ENCODE measurements at places on chromosomes 11 and 22.

GRCh38 chr22:43888740-43889139 is 3.1 kb downstream of the PNPLA5 start:
- no peak for DNase-seq

- no peak for DNase-seq
Measured at GRCh38 chr11:133955945-133956421, 785 bp downstream of the IGSF9B start.

- DNase-seq = no peak
Measured at GRCh38 chr11:8768625-8769333, 86.2 kb downstream of the RPL27A start.

DNA sequence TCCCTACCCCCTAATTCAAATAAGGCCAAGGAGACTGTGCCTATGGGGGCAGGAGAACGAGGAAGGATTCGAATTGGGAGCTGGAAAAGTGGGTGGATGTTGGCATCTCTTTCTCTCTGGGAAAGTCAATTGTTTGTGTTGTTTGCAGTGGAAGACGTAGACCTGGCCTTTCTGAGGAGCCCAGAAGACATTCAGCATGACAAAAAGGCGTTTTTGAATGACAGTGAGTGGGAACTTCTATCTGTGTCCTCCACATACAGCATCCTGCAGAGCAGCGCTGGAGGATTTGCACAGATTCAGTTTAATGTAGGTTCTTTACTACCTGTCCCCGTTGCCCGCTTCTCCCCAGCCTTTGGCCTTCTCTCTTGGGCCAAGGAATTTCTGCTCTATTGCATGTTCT is 28.2 kb downstream of the HTR3B start:
- DNase-seq = no peak

GRCh38 chr22:31347251-31348008 is 1.3 kb upstream of the PATZ1 start:
- DNase-seq = peak; percentile 53

- DNase-seq = no peak
Measured at GRCh38 chr11:22554221-22554620, 71.4 kb downstream of the FANCF start.

DNA sequence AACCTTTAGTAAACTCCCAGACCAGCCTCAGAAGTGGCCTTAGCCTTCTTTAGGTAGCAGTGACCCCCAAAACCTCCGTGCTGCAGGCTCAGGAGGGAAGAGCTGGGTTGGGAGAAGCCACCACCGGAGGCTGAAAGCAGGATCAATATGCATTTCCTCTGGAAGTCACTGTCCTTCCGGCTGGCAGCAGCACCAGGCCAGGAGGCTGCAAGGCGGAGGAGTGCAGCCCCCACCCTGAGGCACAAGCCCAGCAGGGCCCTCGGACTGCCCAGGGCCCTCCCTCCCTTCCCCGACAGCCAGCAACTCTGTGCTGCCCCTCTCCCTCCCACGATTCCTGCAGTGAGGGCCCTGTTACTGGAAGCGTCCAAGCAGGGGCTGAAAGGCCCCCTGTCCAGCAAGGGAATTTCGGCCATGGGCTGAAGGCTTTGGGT is 3.2 kb upstream of the NRXN2 start:
- no peak for DNase-seq

DNA sequence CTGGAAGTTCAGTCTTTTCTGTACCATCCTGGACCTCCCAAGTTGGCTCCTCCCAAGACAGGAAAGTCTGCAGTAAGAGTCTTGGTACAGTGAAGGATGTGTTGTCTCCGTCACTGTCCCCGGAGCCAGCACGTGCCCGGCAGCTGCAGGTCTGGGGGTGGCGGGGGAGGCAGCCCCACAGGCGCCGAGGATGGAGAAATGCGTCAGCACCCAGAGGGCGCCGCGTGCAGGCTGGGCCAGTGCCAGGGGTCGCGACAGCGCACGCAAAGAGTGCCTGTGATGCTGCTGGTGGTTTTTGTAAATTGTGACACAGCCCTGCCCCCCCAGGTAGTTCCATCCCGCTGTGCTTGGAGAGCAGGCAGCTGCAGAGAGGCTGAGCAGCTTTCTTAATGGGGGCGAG is 1200.5 kb downstream of the BRD1 start:
- no peak for DNase-seq

- no peak for DNase-seq
Measured at GRCh38 chr11:10813945-10814344, 5.2 kb upstream of the EIF4G2 start.

DNA sequence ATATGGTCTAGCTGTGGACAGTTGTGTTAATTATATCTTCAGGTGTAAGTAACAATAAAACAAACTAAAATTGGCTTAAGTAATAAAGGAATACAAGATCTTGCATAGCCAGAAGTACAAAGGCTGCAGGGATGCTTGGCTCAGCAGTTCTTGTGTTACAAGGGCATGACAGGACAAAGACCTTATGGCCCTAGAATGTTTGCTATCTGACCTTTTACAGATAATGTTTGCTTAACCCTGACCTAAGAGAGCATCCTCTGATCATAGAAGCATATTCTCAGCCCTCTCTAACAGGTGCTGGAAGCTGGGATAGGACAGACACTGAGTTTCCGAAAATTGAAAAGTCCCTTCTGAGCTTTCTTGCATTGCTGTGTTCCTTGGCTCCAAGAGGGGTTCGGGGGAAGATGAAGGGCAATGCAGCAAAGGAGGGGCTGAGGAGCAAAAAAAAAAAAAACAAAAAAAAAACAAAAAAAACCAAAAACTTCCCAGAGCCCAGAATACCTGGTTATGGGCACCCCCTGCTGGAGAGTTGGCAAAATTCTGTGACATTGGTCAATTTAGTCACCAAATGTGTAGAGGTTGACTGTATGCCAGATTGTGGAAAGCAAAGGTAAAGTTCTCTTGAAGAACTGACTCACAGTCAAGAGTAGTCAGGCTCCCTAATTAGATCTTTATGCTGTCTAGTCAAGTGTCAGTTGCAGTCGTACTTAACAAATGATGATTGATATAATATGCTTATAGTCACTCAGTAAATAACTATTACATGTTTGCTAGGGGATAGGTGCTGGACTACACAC is 10.4 kb upstream of the HIKESHI start:
- peak; percentile 47 for DNase-seq

DNA sequence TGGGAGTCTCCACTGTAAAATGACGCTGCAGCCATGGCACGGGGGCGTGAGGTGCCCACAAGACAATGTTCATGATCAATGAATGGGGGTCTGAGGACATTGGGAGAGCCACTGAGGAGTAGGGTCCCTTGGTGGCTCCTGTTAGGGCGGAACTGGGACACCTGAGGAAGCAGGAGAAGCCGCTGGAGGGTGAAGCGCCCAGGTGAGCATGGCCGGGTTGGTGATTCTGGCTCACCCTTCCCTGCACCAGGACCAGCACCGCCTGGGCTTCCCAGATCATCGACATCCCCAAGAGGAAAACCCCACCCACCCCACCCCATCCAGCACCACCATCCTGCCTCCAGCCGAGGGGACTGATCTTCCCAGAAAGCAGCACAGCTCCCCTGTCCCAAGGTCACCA is 30.6 kb downstream of the SHANK2 start:
- no peak for DNase-seq

DNA sequence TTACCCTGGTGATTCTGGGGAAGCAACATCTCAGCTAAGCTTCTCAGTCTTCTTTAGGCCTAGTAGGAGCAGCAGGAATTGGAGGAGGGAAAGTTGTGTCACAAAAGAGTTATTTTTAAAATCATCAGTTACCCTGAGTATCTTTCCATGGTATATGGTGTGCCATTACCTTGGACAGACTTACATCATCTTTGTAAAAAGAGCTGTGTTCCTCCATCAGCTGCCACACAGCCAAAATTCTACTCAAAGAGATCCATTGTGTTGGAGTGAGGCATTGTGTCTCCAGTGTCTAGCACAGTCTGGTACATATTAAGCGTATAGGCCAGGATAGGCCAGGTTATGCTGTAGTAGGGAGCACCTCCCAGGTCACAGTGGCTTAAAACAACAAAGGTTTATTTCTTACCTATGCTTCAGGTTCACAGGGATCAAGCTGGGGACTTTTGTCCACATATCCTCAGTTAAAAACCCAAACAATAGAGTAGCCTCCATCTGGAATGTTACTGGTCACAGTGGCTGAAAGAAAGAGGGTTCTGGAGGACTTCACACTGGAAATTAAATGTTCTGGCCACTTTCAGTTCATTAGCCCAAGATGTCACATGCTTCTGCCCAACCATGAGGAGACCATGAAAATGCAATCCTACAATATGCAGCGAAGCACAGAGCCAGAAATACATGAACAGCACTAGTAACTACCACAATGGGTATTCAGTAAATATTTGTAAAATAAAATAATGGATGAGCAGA is 9.9 kb upstream of the TMPRSS5 start:
- no peak for DNase-seq

- DNase-seq = no peak
Measured at GRCh38 chr11:75945947-75946346, 130.9 kb downstream of the UVRAG start.

GRCh38 chr11:33262011-33262645 is 4.9 kb downstream of the HIPK3 start:
- no peak for DNase-seq

- no peak for DNase-seq
Measured at GRCh38 chr11:117197516-117198456, 1.4 kb upstream of the TAGLN start.

DNA sequence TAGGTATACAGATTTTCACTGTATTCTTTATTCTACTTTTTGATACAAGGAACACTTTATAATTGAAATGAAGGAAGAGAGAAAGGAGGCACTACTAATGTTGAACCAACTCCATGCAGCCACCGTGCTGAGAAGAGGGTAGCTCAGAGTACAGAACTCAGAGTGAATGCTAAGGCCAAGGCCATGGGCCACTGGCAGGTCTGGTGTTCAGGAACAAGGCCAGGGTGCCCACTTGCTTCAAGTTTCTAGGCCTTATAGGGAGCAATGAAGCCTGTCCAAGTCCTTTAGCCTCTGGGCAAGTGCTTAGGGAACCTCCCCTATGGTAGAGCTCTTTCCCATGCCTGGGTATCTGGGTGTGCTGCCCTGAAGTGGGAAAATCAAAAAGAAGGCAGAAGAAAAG is 235.0 kb downstream of the TENM4 start:
- DNase-seq = no peak

DNA sequence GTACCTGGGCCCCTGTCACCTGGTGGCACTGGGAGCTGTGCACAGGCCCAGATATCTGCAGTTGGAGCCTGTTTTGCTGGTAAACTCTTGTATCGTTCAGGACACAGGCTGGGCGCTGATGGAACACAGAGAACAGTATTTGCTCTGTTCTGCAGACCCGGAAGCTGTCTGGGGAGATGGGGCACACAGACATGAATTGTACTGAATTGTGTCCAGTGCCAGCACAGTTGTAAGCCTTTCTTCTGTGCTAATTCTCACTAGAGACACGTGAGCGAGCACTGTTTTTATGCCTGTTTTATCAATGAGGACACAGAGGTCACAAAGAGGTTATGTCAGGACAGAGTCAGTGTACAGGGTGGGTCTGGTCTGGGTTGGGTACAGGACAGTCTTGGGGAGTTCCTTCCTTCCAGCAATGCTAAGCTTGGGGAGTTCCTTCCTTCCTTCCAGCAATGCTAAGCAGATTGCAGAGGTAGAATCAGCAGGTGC is 24.4 kb upstream of the ACR start:
- no peak for DNase-seq

DNA sequence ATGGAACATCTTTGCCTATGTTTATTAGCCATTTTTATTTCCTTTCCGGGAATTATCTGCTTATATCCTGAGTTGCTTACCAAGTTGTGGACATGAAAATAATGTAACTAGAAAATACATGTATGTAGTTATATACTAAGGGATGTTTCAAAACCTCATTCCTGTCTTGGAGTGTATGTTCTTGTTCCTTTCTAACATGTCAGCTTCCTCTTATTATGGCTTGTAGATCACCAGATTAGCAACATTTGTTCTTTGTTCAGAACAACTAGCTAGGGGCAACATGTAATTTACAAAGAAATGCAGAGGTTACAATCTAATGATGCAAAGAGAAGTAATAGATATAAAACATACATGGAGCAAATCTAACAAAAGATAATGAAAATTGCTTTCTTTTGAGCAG is 13.1 kb upstream of the TMEM123 start:
- no peak for DNase-seq

DNA sequence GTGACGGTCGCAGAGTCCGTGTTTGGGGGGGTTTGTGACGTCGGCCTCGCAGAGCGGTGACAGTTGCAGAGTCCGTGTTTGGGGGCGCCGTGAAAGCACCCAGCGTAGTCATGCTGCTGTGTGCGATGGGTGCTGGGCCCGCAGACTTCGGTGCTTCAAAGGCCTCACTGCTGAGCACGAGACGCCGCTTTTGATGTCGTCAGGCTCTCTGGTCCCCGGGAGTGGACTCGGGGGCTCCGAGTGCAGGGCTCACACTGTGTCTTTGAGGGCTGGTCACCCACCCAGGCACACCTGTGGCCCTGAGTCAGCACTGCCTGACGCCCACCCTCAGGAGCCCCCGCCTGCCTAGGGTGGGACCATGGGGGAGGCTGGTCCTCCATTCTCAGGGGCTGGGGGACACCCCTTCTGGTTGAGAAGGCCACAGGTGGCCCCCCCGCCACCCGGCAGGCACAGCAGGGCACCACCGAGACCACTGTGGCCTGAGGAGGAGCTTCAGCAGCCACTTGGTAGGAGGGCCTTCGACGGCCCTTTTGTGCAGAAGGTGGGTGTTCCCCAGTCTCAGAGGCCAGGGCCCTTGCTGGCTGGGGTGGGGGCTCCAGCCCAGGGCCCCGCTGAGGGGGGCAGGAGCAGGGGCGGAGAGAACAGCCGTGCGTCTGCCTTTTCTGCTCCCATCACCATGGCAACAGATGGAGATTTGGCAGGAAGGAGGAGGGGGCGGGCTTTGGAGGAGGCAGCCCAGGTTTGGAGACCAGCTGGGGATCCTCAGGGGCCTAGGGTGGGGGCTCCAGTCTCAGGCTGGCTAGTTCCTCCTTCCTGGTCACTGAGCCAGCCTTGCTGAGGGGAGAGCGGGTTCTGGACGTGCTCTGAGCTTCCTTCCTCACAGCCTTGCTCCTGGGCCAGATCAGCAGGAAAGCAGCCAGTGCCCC is 20.9 kb downstream of the BRSK2 start:
- DNase-seq = no peak

DNA sequence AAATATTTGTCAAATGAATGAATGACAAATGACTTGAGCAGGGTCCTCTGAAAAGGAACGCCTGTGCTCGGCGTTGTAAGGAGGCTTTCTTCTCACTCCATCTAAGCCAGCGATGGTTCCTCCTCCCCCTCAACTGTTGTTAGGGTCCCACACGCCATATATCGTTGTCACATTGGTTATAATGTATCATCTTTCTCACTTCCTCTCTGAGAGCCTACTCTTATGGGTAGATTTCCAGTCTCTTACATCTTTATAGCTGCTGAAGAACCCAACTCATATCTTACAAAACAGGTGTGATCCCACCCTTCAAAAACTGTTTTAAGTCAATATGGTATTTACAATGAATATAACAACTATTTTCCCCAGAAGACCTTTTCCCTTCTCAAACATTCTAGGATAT is 81.5 kb downstream of the NAV2 start:
- no peak for DNase-seq

DNA sequence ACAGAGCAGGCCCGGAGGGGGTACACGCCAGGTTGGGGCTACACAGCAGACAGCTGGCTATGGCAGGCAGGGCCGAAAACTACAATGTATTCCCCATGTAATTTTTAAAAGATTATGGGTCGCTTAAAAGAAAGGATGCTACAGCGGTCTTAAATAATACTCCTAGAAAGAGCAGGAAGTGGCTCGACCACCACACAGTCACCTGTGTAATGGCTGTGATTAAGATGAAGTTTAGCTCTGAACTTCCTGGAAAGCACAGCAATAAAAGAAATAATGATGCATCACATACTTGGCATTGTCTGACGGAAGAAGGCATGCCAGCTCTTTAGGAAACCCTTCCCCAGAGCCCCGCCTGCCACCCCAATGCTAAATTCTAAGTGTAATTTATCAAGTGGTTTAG is 32.6 kb downstream of the WNT11 start:
- DNase-seq = no peak

- DNase-seq = no peak
Measured at GRCh38 chr22:48832592-48832991, 995.1 kb downstream of the BRD1 start.
